Spinal cord (tissue), 10 donors: ENCODE measurements at places on chromosomes 6 and 20. TPM values are rescaled to one million over a fixed set of nuclear protein-coding genes. Genes with fewer than 3 reads are reported as not detected.

The NFKBIE gene
- 15.8 TPM for polyA plus RNA-seq

The EDN3 gene
- polyA plus RNA-seq, result 7.7 TPM

The TENT5A gene
- polyA plus RNA-seq, result 9.3 TPM

The HS3ST5 gene
- 25.8 TPM for polyA plus RNA-seq

The HDGFL1 gene
- polyA plus RNA-seq, result not detected

The DNAH8 gene
- 0.03 TPM for polyA plus RNA-seq

The BMP7 gene
- polyA plus RNA-seq, result 62.0 TPM

The ISM1 gene
- polyA plus RNA-seq, result 9.2 TPM

The PDYN gene
- polyA plus RNA-seq, result 6.7 TPM
